ENCODE measurements at places on chromosomes 3 and 15.
A peak's percentile ranks its signal among the peaks of the same experiment; 100 is the strongest.

GRCh38 chr3:122310361-122310760 lies 14.7 kb upstream of the CSTA start:
- DNase-seq: no peak

GRCh38 chr3:64082961-64083541 lies 59.8 kb upstream of the PSMD6 start:
- DNase-seq: no peak

- no peak for DNase-seq
These were observed 5.7 kb downstream of the IFRD2 start for GRCh38 chr3:50286322-50287227.

DNA sequence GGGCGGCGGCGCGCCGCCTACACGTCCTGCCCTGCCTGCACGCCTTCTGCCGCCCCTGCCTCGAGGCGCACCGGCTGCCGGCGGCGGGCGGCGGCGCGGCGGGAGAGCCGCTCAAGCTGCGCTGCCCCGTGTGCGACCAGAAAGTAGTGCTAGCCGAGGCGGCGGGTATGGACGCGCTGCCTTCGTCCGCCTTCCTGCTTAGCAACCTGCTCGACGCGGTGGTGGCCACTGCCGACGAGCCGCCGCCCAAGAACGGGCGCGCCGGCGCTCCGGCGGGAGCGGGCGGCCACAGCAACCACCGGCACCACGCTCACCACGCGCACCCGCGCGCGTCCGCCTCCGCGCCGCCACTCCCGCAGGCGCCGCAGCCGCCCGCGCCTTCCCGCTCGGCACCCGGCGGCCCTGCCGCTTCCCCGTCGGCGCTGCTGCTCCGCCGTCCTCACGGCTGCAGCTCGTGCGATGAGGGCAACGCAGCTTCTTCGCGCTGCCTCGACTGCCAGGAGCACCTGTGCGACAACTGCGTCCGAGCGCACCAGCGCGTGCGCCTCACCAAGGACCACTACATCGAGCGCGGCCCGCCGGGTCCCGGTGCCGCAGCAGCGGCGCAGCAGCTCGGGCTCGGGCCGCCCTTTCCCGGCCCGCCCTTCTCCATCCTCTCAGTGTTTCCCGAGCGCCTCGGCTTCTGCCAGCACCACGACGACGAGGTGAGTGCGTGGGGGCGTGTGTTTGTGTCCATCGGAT lies 602 bp downstream of the TRIM71 start:
- DNase-seq: no peak

GRCh38 chr15:82798531-82799166 lies 7.2 kb downstream of the FSD2 start:
- DNase-seq: no peak

DNA sequence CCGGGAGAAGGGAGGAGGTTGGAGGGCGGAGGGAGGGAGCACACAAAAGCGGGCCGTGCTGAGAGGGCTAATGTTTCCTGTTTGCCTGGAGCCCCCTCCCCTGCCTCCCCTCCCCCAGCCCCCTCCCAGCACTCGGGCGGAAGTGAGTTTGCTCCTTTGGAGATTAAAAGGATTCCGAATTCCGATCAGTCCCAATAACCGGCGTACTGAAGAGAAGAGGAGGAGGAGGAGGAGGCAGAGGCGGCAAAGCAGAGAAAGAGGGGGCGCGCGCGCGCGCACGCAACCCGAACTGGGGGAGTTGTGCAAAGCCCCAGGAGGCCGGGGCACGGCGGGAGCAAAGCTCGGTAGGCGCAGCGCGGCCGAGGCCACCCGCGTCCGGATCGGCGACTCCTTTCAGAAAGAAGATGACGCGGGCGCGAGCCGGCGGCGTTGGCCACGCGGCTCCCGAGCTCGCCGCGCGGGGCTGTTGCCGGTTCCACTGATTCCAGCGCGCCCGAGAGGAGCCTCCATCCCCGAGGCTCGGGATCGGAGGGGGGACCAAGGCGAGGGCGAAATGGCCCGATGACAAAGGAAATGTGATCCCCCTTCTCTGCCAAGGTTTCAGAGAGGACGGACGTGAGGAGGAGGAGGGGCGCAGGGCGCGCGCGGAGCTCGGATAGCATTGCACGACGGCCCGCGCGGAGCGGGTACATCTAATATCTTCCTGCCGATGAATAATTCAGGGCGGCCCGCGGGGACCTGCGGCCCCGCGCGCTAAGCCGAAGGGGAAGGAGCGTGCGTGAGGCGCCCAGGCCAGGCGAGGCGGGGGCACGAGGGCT lies 1.1 kb upstream of the TRIM71 start:
- DNase-seq: peak; percentile 85

DNA sequence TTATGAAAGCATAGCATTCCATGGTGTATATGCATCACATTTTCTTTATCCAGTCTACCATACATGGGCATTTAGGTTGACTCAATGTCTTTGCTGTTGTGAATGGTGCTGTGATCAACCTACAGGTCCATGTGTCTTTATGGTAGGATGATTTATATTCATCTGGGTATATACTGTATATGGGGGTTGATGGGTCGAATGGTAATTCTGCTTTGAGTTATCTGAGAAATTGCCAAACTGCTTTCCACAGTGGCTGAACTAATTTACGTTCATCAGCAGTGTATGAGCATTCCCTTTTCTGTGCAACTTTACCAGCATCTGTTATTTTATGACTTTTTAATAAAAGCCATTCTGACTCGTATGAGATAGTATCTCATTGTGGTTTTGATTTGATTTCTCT lies 662.4 kb upstream of the BCHE start:
- no peak for DNase-seq

DNA sequence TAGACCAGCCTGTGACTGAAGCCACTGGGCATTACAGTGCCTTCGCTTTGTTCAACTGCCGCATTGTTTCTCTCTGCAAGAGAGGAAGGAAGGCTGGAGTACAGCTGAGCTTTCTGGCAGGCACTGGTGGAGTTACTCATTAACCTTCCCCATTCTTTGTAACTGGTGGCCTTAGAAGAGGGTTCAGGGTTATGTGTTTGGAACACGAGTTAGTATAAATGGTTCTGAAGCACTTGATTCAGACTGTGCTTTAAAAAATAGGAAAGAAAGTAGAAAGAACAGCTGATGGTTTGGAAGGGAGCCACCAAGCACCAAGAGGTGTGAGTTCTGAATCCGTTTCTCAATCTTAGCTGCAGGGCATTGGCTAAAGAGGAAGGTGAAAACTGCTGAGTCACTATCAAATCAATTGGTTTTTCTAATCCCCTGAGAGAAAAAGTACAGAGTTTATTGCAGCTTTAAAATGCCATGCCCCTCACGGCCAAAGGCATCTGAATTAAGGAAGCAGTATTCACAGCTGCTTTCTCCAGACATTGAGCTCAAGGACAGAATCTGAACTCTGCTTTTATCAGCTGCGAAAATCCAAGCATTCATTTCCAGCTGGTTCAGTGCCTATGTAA lies 3.6 kb downstream of the HGD start:
- peak; percentile 22 for DNase-seq

GRCh38 chr15:73015493-73015892 lies 36.8 kb upstream of the NEO1 start:
- no peak for DNase-seq

- DNase-seq: no peak
These were observed 20.4 kb downstream of the YEATS2 start for GRCh38 chr3:183718012-183718411.

DNA sequence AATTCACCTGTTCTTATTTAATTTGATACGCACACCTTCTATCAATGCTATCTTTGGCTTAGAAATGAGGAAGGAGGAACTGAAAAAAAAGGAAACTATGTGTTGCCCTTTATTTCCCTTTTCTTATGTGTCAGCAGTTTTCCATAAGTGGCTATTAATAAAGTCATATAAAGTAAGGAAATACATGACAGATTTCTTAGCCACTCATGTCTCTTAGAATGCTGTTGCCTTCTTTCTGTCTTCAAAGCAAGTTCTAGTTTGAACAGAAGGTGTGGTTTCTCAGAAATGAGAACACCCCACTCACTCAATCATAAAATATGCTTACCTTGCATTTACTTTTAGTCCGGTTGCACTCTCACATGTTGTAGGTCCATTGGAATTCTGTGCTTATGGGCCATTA lies 640.5 kb upstream of the GRM7 start:
- no peak for DNase-seq

DNA sequence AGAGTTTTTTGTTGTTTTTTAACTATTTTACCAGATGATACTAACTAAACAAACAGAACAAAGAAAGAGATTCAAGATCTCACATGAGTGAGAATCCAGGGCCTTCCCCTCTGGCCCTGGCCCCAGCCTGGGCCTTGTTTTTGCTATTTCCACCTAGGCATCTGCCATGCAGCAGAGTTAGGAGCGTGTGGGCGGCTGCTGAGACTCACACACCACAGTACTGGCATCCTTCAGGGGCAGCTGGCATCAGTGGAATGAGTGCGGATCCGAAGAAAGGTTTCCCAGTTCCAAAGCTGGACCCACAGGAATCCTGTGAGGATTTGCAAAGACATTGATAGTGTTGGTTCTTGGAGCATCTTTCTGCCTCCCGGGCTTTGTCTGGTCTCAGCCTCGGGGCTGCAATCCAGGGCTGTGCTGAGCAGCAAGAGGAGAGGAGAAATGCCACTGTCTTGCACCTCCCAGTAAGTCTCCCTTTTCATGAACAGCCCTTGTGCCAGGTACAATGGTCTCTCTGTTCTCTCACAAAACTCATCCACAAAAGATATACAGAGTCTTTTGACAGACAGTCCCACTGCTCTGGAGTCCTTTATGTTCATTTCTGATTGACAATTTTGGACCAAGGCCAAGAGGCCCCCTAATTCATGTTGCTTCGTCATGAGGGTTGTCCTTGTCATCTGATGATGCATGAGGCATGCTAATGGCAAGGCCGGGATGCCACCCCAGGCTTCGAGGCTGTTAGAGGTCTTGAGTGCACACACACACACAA lies 46.6 kb downstream of the APH1B start:
- DNase-seq: no peak

DNA sequence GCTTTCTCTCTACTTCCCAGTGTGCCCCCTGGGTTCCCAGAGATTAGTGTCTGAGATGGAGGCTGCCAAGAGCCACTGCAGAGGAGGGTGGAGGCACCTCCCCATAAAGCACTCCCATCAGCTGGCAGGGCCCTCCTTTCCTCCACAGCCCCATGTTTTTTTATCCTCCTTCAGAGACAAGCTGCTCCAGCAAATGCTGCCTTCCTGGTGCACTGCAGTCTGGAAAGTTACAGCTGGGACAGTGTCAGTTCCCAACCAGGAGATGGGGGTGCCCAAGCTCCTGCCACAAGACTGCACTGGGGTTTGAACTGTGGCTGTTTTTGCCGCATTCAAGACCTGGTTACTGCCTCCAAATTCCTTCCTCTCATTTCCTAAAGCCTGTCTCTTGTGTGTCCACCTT lies 206.1 kb downstream of the CADPS start:
- no peak for DNase-seq

DNA sequence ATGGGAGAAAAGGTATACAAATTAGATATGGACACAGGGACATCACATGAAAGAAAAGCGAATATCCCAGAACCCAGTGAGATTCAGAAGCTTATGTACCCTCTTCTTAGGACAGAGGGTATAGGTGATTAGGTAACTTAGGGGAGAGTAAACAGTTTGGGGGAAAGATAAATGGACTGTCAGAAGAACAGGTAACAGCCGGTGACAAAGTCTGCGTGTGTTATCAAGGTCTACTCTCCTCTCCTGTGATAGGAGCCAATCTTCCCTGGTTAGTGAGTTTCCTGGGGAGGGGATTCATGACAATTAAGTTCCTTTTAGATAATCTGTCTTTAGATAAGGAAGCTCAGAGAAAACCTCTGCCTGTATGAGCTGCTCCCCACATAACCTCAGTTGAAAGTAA lies 30.6 kb upstream of the SNRPN start:
- DNase-seq: no peak

- DNase-seq: no peak
These were observed 147.9 kb downstream of the IMPG2 start for GRCh38 chr3:101172516-101172915.

DNA sequence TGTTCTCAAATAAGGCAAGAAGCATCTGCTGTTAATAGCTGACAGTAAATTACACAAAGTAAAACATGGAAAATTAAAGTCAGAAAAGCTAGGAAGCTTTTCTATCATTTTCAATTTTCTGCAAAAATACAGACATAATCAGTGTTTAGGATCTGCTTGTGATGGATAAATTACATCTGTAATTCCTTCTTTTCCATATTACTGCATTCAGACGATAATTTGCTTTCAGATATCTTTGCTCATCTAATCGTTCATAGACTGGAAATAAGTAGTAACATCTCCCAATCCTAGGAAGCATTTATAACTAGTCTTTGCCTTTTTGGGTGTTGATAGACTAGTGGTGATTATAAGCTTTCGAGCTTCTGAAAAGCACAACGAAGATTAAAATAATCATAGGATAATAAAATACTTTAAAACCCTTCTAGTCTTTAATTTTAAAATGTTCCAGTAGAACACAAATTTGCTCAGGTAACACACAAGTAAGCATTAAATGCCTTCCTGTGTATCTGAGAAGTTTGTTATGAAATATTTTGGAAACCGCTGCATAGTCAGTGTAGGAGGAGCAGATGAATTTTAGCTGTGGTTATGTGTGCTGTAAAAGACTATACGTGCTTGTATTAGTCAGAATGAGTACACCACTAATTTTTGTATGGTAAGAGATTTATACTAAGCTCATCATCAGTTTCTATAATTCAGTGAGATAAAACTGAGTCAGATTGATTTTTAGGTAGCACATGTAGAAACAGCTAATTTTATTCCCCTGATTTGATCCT lies 41.0 kb downstream of the MBNL1 start:
- no peak for DNase-seq

GRCh38 chr15:69393831-69394491 lies 20.2 kb upstream of the KIF23 start:
- no peak for DNase-seq

DNA sequence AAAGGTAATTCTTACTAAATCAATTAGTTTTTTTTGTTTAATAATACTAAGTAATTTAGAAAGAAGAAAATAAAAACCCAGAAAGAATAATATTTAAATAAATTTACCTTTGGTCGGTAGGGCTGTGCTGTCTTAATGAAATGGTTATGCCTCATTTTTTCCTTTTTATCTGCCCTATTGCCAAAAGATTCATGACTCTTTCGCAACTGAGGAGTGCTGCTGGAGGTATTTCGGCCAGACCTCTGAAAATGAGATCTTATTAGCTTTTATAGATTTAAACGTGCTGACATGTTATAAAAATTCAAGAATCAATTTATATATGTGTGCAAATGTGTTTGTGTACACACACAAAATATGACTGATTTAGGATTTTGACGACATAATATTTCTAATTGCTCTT lies 67.1 kb upstream of the USP50 start:
- DNase-seq: no peak

DNA sequence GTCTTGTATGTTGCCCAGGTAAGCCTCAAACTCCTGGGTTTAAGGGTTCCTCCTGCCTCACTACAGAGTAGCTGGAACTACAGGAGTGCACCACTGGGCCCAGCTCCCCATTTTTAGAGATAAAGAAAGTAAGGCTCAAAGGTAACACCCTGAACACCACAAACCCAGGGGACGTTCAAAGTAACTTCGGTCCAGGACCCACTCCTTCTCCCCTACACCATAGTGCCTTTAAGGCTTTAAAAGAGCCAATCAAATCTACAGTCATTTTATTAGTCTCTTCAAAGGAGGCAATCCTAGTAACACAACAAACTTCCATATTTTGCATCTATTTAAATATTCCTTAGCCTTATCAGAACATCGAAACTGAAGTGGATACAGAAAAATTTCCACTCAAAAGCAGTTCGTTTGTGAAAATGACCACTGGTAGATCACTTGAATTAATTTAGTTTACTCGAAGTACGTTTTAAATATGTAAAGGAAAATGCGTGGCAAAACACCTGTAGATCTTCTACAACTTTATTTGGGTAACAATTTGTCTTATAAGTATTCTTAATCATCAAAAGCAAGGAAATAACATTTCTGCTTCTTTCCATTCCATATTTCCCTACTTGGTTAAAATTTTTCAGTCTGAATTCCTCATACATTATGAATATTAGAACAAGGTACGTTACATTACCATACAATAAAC lies 1.8 kb downstream of the STAG1 start:
- no peak for DNase-seq
